Stimulated activated CD4-positive, alpha-beta T cell treated with anti-CD3 and anti-CD28 coated beads, Interleukin-15, amount 100 ng/mL, for 1 hour (primary cell): ENCODE measurements at places on chromosomes 1 and 21.

DNA sequence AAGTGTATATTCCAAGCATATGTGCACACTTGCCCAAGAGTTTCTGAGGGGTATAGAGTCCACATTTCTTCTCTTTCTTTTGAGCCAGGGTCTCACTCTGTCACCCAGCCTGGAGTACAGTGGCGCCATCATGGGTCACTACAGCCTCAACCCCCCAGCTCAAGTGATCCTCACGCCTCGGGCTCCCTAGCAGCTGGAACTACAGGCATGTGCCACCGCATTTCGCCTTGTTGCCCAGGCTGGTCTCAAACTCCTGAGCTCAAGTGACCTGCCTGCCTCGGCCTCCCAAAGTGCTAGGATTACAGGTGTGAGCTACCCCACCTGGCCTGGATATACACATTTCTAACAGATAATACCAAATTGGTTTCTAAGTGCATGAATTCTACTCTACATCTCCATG, 17.1 kb upstream of the SRP9 start:
- no peak for DNase-seq

GRCh38 chr1:62826901-62827300, 43.0 kb downstream of the ATG4C start:
- DNase-seq, result no peak

- no peak for DNase-seq
Measured at GRCh38 chr1:17636612-17637011, 97.1 kb downstream of the ARHGEF10L start.

GRCh38 chr1:227729144-227729880, 5.8 kb downstream of the JMJD4 start:
- no peak for DNase-seq

DNA sequence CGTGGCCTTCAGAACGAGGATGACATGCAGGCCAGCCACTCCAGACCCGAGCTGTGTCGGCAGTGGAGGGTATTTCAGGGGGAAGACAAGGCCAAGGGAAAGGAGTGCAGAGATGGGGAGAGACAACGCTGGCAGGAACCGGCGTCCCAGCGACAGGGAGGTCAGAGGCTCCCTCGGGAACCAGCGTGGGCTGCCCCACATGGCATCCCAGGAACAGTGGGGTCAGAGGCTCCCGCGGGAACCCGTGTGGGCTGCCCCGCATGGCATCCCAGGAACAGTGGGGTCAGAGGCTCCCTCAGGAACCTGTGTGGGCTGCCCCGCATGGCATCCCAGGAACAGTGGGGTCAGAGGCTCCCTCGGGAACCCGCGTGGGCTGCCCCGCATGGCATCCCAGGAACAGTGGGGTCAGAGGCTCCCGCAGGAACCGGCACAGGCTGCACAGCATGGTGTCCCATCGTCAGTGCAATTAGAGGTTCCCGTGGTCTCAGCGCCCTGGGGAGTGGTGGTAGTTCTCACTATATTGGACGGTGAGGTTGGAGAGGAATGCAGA, 43.0 kb downstream of the SLC19A1 start:
- no peak for DNase-seq
